Upper lobe of left lung (tissue), 6 donors: ENCODE measurements at places on chromosomes 6 and 20.

- DNase-seq, result no peak
Measured at GRCh38 chr6:143241111-143241510, 180.4 kb downstream of the AIG1 start.

DNA sequence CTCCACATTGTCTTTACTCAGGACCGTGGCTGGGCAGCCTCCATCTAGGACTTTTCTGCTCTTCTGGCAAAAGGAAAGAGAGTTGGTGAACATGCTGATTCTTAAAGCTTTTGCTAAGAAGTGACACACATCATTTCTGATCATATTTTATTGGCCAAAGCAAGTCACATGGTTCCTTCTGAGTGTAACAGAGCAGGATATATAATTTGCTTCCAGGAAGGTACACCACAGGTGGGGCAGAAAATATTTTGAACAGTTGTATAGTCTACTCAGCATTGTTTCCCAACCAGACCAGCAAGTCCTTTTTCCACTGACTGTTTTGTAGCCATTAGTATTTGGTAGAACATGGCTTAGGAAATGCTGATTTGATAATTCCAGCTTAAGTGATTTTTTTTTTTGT is 73.5 kb downstream of the AKAP7 start:
- DNase-seq, result no peak

GRCh38 chr6:13256266-13257001 is 71.9 kb downstream of the TBC1D7 start:
- DNase-seq, result no peak

- DNase-seq, result no peak
Measured at GRCh38 chr6:102398788-102399390, 1005.4 kb downstream of the GRIK2 start.
